Gastroesophageal sphincter (tissue), 4 donors: ENCODE measurements at places on chromosomes 1 and 21.
A peak's percentile ranks its signal among the peaks of the same experiment; 100 is the strongest.

DNA sequence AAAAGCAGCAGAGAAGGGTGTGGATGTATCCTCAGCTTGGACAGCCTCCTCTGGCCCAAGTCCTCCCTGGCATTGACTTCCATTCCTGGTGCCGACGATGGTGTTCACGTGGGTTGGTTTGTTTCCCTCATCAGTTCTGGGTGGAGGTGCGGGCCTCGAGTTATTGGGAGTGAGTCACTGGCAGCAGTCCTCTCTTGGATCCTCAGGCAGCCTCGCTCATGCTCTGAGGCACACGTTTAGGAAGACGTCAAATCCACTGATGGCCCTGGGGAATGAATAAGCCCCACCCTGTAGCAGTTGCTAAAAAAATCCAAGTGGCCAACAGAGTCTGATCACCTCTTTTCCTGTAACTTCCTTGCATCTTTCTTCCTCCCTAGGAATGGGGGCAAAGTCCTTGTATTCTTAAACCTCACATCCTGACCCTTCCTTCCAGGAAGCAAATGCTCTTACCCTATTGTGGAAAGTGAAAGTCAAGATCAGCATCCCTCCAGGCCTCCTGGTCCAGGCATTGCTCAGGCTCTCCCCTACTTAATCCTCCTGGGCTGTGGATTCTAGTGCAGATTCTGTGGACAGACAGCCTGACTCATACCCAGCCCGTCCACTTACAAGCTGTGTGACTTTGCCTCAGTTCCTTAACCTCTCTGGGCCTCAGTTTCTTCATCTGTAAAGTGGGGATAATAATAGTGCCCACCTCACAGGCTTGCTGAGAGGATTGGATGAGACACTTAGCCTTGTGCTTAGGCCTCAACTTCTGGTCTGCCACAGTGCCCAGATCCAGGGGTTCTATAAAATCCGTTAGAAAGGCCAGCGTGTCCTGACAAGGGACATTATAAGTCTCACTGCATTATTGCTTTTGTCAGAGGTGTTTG lies 111.1 kb downstream of the TLR5 start:
- peak; percentile 97 for ATAC-seq

DNA sequence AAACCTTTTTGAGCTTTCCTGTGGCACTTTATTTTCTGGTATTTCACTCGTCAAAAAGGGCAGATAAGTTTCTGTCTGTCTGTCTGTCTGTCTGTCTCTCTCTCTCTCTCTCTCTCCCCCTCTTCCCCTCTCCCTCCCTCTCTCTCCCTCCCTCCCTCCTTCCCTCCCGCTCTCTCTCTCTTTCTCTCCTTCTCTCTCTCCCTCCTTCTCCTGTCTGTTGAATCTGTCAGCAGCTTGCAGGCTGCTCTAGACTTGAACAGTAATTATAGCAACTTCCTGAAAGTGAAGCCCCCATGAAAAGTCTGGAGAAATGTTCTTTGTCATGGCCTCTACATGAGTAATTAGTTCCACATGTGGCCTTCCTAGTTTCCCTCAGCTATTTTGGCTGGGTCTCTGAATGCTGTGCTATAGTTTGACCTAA lies 275.2 kb upstream of the C1orf105 start:
- peak; percentile 11 for ATAC-seq

DNA sequence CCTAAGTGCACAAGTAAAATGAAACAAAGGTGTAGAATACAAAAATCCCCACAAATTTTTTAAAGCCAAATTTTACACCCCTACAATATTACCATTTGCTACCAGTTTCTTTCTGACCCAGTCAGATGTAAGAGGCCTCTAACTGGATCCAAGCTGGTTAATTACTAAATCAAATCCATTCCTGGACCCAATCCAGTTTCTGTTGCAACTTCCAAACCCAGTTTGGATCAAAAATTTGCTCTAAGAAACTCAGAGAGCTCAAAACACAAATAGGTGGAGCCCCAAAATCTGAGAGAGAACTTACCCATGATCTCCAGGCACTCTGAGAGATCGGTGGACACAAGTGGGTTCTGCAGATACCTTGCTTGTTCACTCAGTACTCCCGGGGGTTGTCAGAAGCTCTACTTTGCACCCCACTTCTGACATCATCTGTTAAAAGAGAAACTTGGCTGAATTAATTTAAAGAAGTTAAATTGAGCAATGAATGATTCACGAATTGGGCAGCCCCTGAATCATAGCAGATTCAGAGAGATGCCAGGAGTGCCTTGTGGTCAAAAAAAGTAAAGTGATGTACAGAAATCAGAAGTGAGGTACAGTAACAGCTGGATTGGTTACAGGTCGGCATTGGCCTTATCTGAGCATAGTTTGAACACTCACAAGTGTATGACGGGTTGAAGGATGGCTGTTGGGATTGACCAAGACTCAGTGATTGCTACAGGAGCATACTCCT lies 448.0 kb downstream of the KCNT2 start:
- ATAC-seq: no peak

DNA sequence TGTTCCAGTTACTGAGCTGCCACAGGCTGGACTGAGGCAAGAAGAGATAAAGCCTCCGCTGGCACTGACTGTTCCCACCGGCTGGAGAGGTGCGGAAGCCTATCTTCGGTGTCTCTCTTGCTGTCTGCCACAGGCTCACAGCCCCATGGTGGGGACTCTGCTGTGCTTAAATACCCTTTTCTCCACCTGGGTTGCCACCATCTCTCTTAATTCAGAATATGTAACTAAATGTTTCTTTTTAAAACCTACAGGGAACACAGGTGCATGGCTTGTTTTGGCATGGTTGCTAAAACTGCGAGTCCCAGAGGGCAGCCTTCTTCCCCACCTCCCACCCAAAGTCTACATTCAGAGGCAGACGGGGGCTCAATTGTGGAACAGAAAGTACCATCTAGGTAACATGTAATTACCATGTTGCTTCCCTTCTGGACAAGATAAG lies 8.1 kb upstream of the LBR start:
- ATAC-seq: no peak

DNA sequence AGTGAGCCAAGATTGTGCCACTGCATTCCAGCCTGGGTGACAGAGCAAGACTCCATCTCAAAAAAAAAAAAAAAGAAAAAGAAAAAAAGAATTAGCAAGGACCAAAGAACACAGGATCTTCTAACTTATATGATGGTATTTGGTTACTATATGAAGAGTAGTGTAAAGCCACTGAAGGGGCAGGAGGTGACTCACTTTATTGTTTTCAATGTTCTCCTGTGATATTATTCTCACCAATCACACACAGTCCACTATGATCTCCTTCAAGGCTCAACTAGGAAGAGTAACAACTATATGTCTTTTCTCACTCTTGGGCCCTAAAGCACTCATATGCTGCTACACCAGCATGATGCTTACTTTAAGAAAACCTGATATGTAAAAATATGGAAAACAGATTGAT lies 26.7 kb downstream of the RC3H1 start:
- ATAC-seq: no peak

DNA sequence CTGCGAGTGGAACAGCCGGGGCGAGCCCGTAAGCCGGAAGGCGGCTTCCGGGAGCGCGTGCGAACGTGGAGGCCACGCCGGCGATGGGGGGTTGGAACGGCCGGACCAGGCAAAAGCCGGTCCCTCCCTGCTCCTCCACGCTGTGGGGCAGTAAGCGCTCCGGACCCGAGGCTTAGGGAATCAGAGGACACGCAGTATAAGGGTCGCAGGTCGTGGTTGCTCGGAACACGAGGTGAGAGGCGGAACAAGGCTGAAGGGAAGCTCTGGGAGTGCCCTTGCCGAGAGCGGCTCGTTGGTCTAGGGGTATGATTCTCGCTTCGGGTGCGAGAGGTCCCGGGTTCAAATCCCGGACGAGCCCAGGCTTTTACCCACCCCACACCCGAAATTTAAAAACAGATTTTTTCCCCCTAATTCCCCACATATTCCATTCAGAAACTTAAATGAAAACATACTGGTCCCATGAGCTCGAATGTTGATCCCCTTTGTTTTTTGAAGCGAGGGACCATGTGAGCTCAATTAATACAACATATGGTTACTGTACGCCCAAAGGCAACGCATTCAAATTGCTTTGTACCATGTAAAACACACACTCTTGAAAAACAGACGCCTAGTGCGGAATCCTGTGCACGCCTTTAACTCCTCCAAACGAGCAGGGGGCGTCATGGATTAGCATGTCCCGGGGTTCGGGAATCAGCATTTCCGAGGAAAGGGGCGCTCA lies 7.2 kb upstream of the MPZL1 start:
- peak; percentile 84 for ATAC-seq

- no peak for ATAC-seq
Observed at GRCh38 chr1:101285922-101286570, 49.2 kb downstream of the S1PR1 start.

DNA sequence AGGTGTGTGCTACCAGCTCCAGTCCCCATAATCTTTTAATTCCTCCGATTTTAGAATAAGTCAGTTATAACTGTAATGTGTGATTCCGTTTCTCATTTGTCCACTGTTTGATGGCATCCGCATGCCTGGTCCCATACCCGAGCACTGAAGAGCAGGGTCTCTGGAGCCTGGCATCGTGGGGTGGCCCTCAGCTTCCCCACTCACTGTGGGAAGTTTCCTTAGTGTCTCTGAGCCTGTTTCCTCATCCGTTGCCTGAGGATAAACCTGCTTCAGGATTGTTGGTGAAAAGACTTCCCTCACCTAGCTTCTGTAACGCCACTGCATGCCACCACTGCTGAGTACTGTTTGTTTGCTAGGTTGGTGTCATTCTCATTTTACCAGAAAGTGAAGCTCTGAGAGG lies 19.5 kb downstream of the PARK7 start:
- ATAC-seq: no peak

GRCh38 chr1:29849991-29850757 lies 613.9 kb downstream of the PTPRU start:
- no peak for ATAC-seq

DNA sequence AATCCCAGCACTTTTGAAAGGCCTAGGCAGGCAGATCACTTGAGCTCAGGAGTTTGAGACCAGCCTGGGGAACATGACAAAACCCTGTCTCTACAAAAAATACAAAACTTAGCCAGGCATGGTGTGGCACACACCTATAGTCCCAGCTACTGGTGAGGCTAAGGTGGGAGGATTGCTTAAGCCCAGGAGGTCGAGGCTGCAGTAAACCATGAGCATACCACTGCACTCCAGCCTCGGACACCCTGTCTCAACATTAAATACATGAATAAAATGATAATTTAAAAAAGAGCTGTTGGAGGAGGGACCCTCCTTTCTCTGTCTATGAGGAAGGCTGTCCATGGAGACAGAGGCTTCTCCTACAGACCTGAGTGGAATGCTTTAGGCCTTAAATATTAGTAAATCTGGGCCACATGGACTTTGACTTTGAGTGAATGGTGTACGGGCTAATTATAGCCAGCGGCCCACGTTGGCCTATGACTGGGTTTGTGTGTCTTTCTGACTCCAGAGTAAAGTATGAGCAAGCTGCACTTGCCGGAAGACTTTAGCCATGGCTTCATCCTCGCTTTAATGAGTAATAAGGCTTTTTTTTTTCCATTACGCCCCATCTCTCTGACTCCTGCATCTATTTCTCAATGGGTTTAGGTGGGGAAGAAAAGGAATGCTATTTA lies 21.3 kb downstream of the RAB3B start:
- ATAC-seq: no peak

GRCh38 chr1:2134266-2134620 lies 60.3 kb downstream of the FAAP20 start:
- no peak for ATAC-seq

GRCh38 chr1:243549108-243549507 lies 293.3 kb downstream of the SDCCAG8 start:
- no peak for ATAC-seq

- ATAC-seq: no peak
Observed at GRCh38 chr1:23638786-23639241, 52.8 kb upstream of the RPL11 start.

DNA sequence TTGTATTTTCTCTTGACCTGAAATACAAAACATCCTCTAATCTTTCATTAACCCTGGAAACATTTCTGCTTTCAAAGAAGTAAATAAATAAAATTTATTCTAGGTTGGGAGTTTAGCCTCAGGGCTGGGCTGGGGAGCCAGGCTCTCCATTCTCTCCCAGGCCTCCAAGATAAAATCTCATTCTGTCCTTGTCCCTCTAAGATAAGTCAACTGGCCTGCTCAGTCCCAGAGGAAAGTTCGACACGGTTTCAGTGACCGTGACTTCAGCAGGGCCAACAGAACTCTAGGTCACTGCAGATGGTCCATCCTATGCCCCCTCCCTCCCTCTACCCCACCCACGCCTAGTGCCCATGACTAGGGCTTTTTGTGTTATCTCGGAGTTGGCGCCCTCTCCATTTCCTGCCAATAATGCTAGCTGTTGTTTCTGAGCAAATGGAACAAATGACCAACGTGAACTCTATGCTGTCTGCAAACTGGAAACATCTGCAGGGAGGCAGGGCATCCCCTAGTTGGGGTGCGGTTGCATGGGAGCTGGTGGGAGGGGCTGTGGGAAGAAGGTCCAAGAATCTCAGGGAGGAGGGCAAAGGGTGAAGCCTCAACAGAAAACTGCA lies 10.1 kb upstream of the ADORA3 start:
- peak; percentile 40 for ATAC-seq

DNA sequence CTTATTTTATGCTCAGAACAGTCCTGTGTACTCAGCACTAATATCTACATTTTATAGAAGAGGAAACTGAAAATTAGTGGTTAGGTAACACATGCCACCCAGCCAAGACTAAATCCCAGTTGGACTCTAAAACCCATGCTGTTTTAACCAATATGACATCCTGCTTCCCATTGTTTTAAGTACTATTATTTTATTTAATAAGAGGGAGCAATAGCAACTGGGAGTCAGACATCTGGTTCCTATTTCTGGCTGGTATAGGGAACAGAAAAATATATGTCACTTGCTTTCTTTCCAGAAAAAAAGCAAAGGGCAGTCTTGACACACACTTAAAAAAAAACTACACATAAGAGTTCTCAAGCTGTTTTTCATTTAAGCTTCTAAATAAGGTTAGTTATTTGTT lies 11.9 kb downstream of the KLHL12 start:
- no peak for ATAC-seq

DNA sequence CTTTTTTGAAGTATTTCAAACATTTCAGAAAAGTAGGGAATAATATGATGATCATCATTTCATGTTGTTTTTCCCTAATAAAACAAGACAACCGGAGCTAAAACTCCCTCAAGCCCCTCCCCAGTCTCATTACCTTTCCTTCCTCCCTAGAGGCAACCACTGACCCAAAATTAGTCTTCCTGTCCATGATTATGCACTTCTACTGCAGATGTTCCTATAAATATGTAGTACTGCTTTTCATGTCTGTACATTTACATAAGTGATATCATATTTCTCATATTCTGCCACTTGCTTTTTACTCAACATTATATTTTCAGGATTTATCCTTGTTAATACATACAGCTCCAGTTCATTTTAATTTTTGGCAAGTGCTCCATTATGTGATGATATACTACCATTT lies 58.7 kb upstream of the GOLT1A start:
- no peak for ATAC-seq

- no peak for ATAC-seq
Observed at GRCh38 chr21:45010096-45010495, 64.3 kb upstream of the ADARB1 start.

DNA sequence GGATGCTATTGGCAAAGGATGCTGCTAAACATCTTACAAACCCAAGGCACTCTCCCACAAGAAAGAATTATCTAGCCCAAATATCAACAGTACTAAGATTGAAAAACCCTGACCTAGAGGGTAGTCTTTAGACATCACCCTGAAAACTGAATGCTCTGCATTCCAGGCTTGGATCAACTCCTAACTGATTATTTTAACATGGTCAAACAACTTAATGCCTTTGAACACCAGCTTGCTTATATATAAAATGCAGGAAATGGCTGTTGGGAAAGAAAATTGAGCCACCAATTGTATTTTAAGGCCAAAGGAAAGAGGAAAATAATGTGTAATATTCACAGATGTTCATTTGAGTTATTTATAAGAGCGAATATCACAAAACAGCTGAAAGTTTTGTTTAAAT lies 72.2 kb upstream of the C1orf87 start:
- no peak for ATAC-seq

GRCh38 chr1:110513511-110513910 lies 5.5 kb downstream of the KCNA10 start:
- ATAC-seq: no peak
